ENCODE measurements at places on chromosomes 7 and 10.

GRCh38 chr7:66602159-66602558, 26.5 kb upstream of the KCTD7 start:
- no peak for DNase-seq

GRCh38 chr7:113768387-113768786, 150.4 kb downstream of the PPP1R3A start:
- DNase-seq = no peak

DNA sequence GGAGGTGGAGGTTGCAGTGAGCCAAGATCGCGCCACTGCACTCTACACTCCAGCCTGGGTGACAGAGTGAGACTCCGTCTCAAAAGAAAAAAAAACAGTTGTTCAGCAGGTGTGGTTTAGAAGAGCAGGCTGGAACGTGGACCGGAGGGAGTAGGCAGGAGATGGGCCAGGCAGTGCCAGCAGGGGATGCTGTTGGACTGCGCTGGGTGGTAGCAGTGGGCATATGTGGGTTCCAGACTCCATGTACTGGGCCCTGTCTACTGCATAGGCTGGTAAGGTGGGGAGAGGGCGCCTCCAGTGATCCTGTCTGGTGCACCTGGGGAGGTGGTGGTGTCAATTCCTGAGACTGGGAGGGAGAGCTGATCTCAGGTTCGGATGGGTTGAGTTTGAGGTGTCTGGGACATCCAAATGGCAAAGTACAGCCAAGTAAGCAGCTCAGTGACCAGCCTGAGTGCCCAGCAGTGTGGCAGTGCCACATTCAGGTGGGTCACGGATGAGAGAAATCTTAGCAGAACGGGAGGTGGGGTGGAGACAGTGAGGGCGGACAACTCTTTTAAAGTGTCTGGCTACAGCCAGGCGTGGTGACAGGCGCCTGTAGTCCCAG, 25.9 kb downstream of the SFXN4 start:
- peak; percentile 13 for DNase-seq

DNA sequence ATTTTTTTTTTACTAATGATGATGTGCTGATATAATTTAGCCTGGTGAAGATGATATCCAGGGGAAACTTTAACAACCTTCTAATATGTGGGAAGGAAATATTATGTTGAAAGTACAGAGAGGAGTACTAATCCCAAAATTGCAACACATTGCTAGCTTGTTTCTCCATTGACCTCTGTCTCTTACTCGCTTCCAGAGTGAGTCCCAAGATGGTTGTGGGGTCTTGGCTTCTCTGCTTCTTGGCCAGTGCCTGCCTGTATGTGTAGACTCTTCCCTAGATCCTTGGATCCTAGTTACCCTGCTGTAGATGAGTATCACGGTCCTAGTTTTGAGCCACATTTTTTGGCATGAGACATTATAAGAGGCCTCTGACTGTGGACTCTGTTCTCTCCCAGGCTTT, 17.5 kb downstream of the BMPER start:
- DNase-seq = no peak

GRCh38 chr7:24417526-24418120, 133.6 kb downstream of the NPY start:
- no peak for DNase-seq

DNA sequence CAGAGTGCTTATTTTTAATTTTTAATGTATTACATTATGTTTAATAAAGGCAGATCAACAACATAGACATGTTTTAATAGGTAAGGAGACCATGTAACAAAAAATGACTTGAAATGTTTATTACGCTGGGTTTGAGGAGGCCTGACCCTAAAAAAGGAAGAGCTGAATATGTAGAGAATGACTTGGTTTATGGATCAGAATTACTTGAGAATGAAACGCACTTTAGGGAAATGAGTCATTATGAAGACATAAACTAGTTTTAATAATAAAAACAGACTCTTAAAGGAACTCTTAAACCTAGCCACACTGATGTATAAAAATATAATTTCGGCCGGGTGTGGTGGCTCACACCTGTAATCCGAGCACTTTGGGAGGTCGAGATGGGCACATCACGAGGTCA, 56.5 kb downstream of the CTTNBP2 start:
- no peak for DNase-seq

DNA sequence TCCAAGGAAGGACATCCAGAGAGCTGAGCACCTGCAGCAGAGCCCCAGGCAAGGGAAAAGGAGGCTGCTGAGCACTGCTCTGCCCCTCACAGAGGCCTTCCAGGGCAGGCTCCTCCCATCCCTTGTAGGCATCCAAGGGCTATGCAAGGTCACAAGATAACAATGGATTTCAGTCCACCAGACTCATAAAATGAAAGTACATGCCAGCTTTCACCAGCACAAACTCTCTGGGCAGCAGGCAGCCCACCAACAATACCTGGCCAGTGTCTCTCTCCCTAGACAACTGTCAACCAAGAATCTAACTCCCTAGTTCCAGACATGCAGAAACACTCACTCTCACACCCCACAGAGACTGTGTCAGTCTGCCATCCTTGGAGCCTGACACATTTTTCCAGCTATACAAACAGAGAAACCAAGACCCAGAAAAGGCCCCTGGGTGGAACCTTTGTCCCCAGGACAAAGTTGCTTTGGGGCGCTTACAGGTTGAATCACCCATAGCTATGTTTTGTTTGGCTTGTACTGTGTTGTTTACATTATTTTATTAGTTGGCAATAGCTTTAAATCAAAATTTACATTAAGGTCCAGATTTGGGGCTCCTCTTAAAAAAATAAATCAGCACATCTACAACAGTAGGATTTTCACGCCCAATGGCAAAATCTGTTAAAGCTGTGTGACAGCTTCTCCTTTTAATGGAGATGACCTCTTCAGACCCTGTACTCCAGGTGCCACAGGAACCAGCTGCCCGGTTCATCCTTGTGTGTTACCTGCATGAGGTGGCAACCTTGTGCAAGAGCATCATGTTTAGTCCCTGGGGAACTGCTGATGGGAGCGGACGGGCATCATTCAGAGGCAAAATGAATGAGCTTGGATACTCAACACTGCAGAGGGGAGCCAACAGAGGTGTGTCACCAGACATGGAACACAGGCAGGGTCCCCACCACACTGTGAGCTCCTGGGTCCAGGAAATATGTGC, 5.2 kb downstream of the GRID1 start:
- no peak for DNase-seq

DNA sequence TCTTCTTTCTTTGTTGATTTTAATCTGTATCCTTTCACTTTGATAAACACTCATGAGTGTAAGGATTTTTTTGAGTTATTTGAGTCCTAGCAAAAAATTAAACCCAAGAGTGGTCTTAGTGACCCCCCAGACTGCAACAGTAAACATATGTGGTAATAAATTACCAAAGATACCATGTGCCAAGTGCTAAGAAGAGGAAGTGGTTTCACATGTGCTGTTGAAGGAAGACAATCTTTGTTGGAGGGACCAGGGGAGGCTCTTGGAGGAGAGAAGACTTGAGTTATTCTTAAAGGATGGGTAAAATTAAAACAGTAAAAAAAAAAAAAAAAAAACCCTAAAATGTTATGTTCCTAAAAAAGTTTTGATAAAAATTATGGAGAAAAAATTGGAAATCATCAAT, 150.2 kb downstream of the SEC23IP start:
- no peak for DNase-seq

DNA sequence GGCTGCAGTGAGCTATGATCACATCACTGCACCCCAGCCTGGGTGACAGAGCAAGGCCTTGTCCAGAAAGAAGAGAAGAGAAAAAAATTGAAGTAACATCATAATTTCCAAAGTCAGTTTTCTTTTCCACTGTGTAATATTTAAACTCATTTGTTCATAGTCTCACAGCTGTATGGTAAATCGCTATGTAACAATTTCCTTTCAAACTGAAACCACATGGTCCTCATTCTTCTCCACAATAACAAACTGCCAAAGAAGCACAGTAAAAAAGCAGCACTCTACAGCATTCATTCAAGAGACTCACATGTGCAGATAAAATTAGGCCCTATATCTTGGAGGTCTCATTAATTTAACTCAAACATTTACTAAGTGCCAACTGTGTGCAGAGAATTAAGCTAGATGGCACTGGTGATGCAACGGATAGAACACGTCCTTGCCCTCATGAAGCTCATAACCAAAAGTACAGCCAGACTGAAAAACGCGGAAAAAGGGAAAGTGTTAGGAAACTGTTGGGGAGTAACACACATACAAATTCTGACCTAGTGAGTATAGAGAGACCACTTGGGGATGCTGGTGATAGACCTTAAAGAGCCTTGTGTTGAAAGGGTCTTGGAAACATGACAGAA, 174.0 kb upstream of the KCTD7 start:
- DNase-seq = no peak

GRCh38 chr7:93920496-93921182, 896 bp upstream of the GNG11 start:
- no peak for DNase-seq

- no peak for DNase-seq
Observed at GRCh38 chr7:41319581-41319980, 383.3 kb downstream of the INHBA start.

DNA sequence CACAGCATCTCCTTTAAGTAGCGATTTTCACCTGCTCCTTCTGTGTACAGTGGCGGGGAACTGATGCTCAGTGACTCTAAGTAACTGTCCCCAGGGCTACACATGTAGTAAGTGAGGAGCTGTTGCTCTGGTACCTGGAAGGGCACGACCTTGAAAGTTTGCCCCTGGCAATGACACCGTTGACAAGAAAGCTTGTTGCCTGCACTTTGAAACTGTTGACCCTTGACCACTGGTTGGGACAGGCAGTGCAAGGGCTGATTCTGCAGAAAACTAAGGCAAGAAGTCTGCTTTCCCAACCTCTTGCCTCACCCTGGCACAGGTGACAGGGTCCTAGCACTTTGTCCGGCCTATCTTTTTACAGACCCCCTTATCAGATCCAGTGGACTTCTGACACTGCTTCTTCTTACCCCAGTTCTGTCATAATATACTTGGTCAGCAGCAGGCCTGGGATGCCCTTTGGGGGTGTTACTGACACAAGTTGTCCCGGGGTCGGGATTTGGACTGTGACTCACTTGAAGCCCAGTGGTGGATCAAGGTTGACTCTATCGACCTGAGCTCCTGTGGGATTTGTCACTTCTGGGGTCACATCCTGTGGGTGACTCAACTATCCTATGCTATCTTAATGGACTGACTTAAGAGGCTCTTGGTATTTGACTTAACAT, 5.8 kb downstream of the ACSL5 start:
- no peak for DNase-seq

GRCh38 chr7:91569728-91570457, 305.7 kb downstream of the FZD1 start:
- no peak for DNase-seq

DNA sequence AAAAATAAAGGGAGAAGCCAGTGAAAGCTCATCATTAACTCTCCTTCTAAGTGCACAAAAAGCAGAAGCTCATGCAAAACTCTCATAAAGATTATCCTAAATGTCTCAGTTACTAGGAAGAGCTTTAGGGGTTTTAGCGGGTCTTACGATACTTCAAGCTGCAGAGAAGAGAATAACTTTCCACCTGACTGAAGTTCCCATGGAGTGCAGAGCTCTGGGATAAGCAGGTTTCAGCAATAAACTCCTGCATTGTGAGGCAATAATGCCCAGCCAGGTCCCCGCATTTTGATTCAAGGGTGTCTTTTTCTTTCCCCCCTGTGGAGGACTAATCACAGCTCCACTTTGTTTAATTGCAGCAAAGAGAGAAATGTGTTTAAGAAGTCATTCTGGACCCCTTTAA, 241.9 kb upstream of the SP8 start:
- no peak for DNase-seq

DNA sequence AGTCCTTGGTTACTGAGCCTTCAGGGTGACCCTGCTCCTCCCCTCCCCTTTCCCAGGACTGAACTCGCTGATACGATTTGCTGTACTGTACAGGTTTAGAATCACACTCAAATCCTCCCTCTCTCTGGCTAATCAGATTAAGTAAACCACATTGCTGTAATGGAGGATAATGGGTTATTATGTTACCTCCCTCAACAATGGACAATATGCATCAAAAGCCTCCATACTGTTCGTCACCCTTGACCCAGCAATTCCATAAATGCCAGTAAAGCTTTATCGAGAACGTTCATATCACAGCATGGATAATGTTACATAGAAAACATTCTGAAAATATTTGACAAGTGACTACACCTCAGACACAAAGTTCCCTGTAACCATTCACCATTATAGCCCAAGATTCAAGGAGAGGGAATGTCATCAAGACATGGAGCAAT, 61.7 kb downstream of the FAM107B start:
- DNase-seq = no peak

DNA sequence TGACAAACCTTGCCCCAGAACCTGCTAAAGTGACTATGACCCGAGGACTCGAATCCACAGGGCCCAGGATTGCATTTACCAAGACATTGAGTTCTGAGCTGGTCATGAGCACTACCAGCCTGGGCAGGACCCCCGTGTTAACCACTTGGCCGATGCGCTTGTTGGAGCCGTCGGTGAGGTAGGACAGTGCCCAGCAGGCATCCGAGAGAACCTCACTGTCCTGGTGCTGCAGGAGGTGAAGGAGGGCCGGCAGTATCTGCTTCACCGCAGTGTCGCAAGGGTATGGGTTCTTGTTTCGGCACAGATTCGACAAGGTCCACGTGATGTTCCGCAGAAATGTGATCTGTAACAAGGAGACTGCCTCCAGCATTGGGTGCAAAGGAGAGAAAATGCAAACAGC, 19.7 kb downstream of the KPNA7 start:
- no peak for DNase-seq

DNA sequence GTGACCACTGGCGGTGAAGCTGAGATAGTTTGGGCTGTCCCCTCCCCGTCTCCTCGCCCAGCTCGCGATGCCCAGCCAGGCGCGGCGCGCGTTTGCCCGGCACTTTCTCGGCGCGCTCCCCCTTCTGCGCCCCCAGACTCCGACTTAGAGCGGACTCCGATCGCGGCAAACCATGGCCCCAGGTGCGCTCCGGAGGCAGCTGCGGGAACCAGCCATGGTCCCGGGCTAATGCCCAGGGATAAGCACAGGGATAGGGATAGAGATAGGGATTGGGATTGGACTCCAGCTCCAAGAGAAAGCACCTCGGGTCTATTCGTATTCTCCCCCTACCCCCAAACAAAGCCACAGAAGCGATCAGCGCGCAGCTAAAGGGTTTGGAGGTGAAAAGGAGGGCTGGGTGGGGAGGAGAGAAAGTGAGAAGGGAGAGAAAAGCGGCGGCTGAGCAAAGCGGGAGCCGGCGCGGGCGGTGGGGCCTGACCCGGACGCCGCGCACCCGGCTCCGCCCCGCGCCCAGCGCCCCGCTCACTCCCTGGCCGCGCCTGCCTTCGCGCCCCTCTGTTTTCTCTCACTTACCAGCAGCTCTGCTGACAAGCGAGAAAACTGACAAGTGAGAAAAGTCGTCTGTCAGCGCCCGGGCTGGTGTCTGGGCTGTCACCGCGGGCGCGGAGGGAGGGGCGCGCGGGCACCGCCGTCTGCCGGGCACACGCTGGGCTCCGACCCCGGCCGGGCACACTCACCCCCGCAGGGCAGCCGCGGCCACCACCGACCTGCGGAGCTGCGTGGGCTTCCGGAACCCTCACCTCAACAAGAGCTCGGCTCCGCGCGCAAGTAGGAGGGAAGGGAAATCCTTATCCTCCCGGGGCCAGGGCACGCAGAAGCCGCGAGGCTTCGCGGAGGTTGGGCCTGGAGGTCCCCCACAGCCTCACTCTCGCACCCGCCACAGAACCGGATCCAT, at the start of gene PDE1C:
Gene PDE1C (minus strand): TSS at position 2 of the 955 bp plus-strand sequence.
- no peak for DNase-seq

GRCh38 chr10:48306265-48306869, at the start of gene MAPK8:
Gene MAPK8 (plus strand): TSS chr10:48306677. CDS start chr10:48401661, 94,984 bp downstream.
- DNase-seq = peak; percentile 80

- no peak for DNase-seq
Observed at GRCh38 chr7:48280100-48280499, 108.8 kb downstream of the ABCA13 start.

- DNase-seq = no peak
Observed at GRCh38 chr7:2804227-2804763, 39.8 kb downstream of the GNA12 start.

GRCh38 chr10:13917791-13918190, 331.0 kb downstream of the PRPF18 start:
- no peak for DNase-seq
